NCI-H1930 (cell line): ENCODE measurements at places on chromosomes 1 and 21.

DNA sequence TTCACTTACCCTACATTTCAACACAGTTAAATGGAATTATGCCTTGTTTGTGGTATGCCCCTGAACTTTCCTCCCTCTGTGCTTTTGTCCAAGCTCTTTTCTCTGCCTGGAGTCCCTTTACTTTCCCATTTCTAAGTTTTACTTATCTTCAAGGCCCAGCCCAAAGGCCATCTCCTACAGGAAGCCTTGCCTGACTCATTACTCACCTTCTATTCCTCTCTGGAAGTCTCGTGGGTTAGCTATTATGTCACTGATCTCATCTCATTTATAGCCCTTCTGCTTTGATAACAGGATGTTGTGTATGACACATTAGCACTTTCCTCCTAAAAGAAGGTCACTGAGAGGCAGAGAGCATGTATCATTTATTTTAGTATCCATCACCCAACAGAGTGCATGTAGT lies 78.8 kb upstream of the CD1D start:
- no peak for DNase-seq

- DNase-seq: peak; percentile 52
Measured at GRCh38 chr21:37711836-37712568, 204.3 kb downstream of the KCNJ6 start.

GRCh38 chr1:229035748-229036082 lies 235.2 kb upstream of the RAB4A start:
- no peak for DNase-seq

DNA sequence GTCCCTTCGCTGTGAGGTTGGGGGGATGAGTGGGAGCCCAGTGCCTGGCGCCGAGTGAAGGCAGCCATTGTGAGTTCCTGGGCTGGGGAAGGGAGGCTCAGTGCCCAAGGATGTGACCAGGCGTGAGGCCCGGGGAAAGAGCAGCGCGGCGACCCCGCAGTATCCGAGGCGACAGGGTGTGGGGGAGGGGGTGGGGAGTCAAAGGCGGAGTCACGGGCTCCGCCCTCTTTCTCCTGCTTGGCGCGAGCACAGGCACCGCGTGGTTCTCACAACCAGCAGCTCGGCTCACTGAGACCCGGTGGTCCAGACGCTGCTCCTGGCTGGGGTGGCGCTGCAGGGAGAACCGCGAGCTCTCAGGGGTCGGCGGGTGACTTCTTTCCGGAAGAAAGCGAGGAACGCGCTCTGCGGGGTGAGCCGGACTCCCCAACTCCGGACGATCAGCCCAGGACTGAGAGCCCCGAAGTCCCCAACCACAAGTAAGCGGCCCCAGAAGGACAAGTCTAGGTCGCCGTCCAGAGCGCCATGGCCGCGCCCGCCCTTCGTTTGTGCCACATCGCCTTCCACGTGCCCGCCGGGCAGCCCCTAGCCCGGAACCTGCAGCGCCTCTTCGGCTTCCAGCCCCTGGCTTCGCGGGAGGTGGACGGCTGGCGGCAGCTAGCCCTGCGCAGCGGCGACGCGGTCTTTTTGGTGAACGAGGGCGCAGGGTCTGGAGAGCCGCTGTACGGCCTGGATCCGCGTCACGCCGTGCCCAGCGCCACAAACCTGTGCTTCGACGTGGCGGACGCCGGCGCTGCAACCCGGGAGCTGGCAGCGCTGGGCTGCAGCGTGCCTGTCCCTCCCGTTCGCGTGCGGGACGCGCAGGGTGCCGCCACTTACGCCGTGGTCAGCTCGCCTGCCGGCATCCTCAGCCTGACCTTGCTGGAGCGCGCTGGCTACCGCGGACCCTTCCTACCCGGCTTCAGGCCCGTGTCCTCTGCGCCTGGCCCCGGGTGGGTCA lies at the start of gene HPDL:
TSS of gene HPDL (plus strand) at position 269 of the 997 bp plus-strand sequence. CDS start at position 523, 254 bp downstream.
- no peak for DNase-seq

GRCh38 chr21:34877485-34878128 lies 171.5 kb downstream of the RUNX1 start:
- no peak for DNase-seq
